ENCODE measurements at places on chromosomes 5 and 9.

DNA sequence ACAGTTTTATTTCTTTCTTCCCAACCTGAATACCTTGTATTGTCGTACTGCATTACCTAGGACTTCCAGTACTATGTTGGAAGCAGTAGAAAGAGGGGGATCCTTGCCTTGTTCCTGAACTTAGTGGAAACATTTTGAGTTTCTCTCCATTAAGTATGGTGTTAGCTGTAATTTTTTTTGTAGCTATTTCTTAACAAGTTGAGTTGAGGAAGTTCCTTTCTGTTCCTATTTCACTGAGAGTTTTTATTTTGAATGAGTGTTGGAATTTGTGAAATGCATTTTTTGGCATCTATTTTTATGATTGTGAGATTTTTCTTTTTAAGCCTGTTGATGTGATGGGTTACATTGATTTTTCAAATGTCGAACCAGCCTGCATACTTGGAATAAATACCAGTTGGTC is 49.0 kb downstream of the FSD1L start:
- no peak for DNase-seq

DNA sequence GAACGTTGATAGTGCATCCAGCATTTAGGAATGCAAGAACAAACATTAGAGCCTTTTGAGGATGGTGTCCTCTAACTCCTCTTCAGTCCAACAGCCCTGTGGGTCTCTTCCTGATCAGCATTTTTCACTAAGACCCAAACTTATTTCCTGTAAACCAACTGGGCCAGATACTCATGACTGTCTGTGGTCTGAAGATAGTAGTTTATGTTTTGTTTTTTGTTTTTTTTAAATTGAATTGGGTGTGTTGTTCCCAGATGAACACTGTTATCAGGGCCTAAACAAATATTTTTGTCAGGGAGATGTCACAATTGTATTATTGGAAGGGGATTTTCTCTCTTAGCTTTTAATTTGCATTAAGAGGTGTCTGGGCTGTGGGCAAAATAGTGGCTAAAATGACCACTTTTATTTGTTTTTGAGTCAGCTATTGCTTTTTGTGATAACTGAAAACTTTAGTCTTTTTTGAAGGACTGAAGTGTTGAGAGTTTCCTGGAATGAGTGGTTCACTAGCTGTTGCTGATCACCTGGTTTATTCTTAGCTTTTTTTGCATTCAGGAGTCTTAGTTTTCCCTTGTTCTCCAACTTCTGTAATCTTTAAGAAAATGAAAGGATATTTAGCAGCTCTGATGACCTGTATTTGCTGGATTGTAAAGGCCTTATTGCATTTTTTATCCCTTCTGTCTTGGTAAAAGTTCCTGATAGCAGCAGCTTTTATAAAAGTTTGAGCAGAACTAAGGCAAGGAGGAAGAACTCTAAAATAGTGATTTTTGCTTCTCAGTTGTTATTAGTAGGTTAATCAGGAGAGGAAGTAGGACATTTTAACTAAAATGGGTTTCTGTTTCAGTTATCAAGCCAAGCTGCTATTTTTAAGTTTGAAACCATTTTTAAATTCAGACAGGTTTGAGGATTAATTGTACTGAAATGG is 5.5 kb downstream of the MAN2A1 start:
- no peak for DNase-seq

GRCh38 chr5:92402956-92403702 is 1020.0 kb upstream of the ARRDC3 start:
- DNase-seq, result no peak

GRCh38 chr9:84807870-84808390 is 138.4 kb downstream of the NTRK2 start:
- no peak for DNase-seq

- DNase-seq, result no peak
Measured at GRCh38 chr9:98006127-98006796, 23.1 kb downstream of the ANP32B start.

Data from stimulated activated CD8-positive, alpha-beta memory T cell treated with anti-CD3 and anti-CD28 coated beads, Interleukin-7, amount 100 ng/mL, for 1 hour (primary cell).